Stimulated activated CD8-positive, alpha-beta memory T cell treated with anti-CD3 and anti-CD28 coated beads, Interleukin-4, amount 100 ng/mL, for 1 hour (primary cell): ENCODE measurements at places on chromosomes 1 and 21.

- peak; percentile 83 for DNase-seq
Observed at GRCh38 chr21:45554477-45555175, 12.4 kb upstream of the SLC19A1 start.

GRCh38 chr1:197862671-197863070, 39.8 kb upstream of the C1orf53 start:
- no peak for DNase-seq

- DNase-seq, result no peak
Observed at GRCh38 chr1:227786673-227787512, 28.6 kb upstream of the PRSS38 start.

DNA sequence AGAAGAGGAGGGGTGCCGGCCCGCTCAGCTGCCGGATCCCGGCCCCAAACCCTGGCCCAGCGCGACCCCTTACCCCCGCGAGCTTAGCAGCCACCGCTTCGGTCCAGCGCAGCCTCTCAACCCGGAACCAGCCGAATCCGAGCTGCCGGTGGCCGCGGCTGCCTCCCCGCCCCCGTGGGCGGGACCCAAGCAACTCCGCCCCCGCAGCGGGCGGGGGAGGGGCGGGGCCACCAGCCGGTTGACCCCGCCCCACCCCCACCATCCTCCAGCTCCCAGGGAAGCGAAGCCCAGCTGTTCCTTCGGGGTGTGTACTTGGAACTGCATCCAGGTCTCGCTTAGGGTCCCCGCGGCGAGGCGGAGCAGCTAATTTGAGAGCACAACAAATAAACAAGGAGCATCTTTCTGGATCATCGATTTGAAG, at the start of gene TRIM62:
Gene TRIM62, minus strand, starts transcription at position 123 of the 421 bp plus-strand sequence. CDS start 611 bp downstream, outside the sequence.
- DNase-seq, result peak; percentile 59

GRCh38 chr1:207644852-207645634, at the start of gene CR1L:
CR1L (plus strand) TSS chr1:207645133; CDS start chr1:207645234, 101 bp downstream.
- DNase-seq, result peak; percentile 31

DNA sequence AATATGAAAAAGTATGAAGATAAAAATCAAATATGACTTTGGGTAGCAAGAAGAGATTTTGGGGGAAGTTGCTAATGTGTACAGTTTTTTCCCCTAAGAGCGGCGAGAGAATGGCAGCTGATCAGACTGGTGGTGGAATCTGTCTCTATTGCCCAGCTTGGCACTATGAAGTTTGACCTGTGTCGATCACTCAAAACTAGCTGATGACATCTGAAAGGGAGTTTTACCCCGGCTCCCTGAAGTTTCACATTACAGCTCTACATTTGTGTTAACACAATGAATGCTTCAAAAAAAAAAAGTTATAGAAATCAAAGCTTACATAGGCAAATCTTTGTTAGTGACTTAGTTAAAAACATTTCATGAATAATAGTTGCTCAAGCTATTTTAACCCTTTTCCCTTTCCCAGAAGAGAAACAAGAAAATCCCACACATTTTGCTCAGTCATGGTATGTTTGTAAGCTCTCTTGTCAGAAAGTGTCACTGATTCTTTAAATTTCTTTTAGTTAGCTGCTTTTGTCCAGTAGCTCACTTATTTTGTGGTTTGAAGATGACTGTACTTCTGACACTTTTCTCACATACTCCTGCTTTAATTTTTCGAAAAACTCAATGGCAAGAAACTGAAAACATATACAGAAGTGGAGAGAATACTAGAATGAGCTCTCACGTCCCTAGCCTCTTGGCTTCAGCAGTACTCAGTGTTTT, 41.3 kb downstream of the DYRK1A start:
- no peak for DNase-seq

- DNase-seq, result no peak
Observed at GRCh38 chr1:214895011-214895600, 187.4 kb upstream of the KCNK2 start.

GRCh38 chr1:56098946-56099345, 480.4 kb downstream of the PLPP3 start:
- no peak for DNase-seq

- no peak for DNase-seq
Observed at GRCh38 chr21:37765221-37765900, 150.9 kb downstream of the KCNJ6 start.

DNA sequence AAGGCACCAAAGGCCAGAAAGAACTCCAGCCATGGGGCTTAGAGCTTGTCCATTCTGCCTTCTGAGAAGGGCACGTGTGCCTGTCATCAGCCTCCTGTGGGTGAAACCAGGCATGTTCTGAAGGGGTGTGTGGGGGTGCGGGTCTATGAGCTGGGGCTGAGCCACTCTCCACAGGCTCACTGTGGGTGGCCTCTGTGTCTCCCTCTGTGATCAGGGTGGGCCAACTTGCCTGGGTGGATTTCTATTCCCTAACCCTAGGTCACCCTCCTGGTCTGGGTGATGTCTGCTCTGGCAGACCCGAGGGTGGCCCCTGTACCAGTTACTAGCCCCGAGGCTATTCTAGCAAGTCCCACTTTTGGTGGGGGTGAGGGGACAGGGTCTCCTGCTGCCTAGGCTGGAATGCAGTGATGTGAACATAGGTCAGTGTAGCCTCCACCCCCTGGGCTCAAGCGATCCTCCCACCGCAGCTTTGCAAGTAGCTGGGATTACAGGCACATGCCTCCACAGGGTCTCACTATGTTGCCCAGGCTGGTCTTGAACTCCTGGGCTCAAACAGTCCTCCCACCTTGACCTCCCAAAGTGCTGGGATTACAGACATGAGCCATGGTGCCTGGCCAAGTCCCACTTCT, 94.4 kb downstream of the TRIM11 start:
- no peak for DNase-seq

- DNase-seq, result no peak
Observed at GRCh38 chr1:234955107-234955731, 173.4 kb downstream of the TOMM20 start.

DNA sequence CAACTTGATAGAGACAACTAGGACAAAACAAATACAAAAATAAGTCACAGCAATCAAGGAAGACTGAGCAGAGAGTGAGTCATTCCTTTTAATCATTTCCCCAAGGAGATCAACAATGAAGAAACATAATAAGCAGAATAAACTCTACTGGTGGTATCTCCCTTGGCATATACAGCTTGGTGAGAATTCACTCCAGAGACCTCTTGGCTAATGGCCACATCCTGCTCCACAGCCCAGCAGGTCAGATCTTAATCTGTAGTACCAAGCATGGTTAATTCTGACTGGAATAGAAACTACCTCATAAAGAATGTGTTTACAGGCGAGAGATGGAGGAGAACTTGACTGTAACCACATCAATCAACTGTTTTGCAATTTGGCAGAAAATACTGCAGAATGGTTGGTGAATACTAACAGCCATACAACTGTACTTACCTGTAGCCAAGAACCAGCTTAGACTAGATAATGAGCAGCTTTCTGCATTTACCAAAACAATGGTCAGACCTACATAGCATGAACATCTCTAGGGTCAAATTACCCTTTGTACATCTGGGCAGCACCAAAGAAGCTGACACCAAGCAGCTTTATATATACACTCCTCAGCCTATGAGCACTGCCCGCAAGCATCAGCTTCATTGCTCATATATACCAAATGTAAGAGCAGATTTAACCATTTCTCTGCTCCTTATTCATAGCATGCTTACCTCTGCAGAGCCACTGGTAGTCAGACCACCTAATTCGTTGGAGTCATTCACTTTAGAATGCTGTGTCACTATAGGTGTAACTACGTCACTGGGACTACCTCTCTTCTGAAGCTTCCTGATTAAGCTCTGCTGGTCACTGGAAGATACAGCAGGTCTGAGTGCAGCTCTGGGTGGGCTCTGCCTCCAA, 51.0 kb downstream of the KIAA0319L start:
- no peak for DNase-seq

DNA sequence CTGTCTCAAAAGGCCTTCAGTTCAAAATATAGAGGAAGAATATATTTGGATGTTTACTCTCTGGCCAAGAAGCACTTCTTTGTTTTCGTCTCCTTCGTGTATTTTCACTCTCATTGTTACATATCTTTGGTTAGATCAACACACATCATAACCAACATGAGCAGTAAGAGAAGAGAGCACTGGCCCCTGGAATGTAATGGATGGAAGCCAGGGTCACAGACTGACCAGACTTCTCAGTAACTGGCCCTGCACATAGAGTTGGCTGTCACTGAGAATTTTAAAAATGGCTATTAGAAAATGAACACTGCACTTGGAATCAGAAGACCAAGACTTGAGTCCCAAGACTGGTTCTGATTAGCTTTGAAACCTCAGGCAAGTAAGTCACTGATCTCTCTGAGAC, 215.9 kb upstream of the RRP15 start:
- no peak for DNase-seq

DNA sequence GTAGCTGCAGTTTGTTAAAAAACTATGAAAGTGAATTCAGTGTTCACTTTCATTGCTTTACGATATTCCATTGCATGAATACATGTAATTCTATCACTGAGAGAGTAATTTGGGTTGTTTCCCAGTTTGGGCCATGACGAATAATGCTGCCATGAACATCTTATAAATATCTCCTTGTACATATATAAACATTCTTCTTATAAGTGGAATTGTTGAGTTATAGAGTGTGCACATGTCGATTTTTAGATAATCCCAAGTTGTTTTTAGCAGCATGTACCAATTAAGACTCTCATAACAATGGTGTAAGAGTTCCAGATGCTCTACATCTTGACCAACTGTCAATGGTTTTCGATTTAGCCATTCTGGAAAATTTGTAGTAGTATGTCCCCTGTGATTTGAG, 40.9 kb downstream of the ALG6 start:
- DNase-seq, result no peak

- no peak for DNase-seq
Observed at GRCh38 chr21:34128124-34128523, 54.7 kb downstream of the MRPS6 start.

- no peak for DNase-seq
Observed at GRCh38 chr1:44543064-44543744, 131.1 kb downstream of the TMEM53 start.

DNA sequence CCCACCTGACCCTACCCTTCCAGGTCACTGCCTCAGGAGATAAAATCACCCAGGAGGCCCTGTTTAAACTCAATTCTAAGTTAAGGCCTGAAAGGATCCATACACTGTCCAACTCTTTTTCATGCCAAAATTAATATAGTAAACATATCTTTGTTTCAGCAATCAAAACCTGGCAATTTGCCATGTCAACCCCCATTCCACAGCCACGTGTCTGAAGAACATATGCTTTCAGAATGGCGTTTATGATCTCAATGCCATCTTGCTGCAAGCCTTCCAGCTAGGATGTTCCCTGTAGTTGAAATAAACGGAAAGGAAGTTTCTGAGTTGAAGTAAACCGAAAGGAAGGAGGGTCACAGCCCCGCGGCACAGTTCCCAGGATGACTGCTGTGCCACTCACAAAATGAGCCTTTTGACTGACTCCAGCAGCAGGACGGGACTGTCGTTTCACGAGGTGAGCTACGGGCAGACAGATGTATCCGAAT, 472.0 kb downstream of the SMYD3 start:
- no peak for DNase-seq

- no peak for DNase-seq
Observed at GRCh38 chr21:42289926-42290325, 25.3 kb downstream of the TFF3 start.
